ENCODE measurements at places on chromosomes 6 and 20. TPM values are rescaled to one million over a fixed set of nuclear protein-coding genes. Genes with fewer than 3 reads are reported as not detected.

ENPP1 gene
- polyA plus RNA-seq, result 25.9 TPM

NKX2-4 gene
- not detected for polyA plus RNA-seq

DNA sequence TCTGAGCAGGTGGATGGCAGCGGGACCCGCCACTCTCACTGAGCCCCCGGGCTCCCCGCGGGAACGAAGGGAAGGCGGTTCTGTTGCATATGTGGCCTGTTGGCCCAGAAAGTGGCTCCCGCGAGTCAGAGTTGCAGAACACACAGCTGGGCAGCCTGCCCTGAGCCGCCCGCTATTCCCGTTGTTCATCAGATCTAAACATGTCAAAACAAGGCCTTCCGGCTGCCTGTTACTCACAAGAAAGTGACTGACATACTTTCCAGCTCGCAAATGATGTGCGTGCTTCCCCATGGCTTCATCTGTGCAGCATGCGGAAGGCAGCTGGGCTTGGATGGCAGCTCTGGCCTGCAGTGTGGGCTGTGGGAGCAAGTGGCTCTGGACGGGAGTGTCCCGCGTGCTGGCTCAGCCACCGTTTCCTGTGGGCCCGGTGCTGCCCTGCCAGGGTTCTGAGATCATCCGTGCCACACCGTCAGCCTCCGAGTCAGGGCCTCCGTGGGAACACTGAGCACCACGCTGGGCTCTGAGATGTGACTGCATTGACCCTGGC lies 227.3 kb downstream of the ERMARD start:
- no peak for DNase-seq

DNA sequence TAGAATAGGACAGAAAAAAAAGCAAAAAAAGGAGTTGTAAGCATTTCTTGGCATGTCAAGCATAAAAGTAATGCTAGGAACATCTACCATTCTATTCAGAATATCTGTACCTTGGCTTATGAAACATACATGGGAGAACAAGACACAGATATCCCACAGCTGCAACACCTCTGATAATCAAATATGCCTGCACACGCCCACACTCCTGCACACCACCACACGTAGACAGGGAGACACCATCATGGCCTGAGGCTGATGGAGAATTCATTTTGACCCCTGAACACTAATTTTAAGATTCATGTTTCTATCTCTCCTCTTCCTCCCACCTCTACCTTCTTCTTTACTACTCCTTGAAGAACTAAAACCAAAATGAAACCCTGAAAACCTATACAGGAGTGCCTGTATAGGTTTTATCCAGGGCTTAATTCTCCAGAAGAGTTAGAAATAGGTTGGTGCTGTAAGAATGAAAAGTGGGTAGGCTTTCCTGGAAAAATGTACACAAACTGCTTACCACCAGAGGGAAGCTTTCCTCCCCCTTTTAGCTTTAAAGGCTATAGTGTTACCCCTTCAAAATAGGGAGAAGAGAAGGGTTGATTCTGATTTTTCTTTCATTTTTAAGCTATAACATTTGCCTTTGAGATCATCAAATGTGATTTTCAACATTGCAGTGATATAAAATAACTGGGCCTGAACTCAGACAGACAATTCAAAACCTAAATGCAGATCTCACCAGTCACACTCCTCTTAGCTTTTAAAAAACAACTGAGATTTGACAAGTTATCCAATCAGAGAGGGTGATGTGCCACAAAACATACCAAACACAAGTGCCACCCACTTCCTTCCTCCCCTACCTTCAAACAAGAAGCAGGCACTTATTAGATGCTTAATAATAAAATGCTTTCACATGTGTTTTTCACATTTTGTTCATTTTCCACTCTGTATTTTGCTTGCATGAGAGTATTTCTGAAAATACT lies 57.9 kb downstream of the ELOVL5 start:
- DNase-seq, result no peak

DNA sequence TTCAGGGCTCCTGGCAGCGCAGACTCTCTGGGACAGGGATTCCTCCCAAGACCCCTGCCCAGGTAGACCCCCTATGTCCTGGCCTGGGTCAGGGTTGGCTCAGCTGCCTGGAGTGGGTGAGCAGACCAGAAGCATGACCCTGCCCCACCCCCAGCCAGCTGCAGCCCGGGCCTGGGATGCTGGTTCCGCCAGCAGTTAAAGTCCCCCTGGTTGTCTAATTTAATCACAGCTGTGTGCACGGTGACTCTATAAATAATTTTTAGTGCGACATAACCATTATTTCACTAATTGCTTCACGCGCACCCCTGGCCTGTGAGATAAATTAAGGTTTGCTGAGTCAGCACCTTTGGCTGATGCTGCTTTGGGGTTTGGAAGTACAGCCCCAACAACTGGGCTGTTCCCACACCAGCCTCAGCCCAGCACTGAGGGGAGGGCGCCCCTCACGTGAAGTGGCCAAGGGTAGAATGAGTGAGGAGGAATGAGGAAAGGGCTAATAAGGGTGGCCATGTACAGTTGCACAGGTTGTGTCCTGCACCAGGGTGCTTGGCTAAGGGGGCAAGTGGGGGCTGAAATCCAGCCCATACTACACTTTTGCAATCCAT lies 26.1 kb upstream of the CDH22 start:
- no peak for DNase-seq

RAET1L gene
- not detected for polyA plus RNA-seq

DNA sequence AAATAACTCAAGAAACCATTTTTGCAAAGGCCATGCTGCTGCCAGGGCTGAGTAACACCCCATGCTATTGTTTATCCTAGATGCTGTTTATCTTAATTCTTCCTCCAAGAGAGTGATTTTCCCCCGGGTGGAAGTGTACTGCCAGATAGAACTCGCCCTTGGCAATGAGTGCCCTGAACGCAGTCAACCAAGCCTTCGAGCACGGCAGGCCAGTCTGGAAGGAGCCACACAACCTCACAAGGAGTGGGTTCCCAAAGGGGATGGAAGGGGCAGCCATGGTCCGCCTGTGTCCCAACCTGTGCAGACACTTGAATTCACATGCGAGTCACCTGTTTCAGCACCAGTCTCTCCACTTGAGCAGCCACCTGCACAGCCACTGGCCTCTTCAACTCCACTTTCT lies 31.9 kb downstream of the PNPLA1 start:
- no peak for DNase-seq

DNA sequence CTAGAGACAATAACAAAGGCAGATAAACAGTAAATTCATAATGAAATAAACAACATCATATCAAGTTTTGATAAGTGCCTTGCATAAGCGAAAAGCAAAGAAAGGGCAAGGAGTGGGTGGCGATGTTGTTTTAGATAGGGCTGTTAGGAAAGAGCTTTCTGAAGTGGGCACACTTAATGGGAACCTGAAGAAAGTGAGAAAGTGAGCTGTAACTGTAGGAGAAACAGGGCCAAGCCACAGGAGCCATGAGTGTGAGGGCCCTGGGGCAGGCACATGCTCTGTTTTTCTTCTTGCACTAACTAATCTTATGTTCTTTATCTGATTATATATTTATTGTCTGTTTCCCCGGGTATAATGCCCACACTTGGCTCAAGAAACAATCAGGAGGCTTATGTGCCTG lies 193.4 kb upstream of the SUPT3H start:
- DNase-seq, result no peak

ITPR3 gene
- 9.2 TPM for polyA plus RNA-seq

MYLK4 gene
- polyA plus RNA-seq, result 1.8 TPM

MCM8 gene
- polyA plus RNA-seq, result 25.7 TPM

HLA-B gene
- 99.6 TPM for polyA plus RNA-seq

- DNase-seq, result peak; percentile 46
These were observed 278.3 kb upstream of the PLCB4 start for GRCh38 chr20:8790442-8791074.

PLN gene
- 4.8 TPM for polyA plus RNA-seq

- DNase-seq, result no peak
These were observed 166.9 kb downstream of the MOXD1 start for GRCh38 chr6:132234356-132234755.

ZBP1 gene
- polyA plus RNA-seq, result not detected

DNA sequence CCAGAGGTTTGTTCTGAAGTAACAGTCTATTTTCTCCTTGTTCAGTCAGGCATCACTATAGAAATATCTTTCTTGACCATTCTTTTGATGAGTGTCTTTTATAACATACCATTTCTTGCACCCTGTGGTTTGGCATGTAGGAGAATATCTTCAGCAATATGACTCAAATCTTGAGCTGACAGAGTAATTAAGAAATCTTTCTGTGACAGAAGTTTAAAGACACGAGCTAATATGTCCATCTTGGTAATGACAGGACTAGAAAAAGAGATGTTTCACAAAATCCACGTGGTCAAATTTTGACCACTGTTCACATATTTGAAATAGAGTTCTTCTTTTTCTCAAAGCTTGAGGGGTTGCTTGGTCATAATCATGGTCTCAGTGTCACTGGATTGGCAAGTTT lies 149.9 kb downstream of the MYB start:
- no peak for DNase-seq

DNA sequence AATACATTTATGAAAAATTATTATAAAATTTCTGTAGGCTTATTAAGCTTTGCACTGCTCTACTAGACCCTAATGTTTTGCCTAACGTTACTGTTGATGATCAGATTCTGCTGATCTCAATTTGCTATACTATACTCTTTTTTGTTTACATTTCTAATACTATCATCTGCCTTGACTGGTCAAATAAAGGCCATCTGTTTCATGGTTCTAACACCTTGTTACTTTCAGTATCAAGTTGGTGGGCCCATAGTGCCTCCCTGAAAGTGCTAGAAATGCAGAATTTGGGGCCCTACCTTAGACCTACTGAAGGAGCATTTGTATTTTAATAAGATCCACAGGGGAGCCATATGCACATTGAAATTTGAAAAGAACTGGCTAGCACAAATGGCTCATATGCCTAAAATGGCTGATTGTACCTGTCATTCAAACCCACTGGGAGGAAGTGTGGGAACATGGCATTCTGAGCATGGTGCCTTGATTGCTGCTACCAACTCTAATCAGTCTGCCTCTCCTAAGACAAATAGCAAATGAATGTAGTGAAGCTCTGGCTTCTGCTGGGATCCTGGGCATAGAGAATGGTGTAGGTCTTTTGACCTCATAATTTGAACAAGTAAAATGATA lies 199.1 kb upstream of the BTBD3 start:
- no peak for DNase-seq

SMPDL3A gene
- polyA plus RNA-seq, result 13.7 TPM

DNA sequence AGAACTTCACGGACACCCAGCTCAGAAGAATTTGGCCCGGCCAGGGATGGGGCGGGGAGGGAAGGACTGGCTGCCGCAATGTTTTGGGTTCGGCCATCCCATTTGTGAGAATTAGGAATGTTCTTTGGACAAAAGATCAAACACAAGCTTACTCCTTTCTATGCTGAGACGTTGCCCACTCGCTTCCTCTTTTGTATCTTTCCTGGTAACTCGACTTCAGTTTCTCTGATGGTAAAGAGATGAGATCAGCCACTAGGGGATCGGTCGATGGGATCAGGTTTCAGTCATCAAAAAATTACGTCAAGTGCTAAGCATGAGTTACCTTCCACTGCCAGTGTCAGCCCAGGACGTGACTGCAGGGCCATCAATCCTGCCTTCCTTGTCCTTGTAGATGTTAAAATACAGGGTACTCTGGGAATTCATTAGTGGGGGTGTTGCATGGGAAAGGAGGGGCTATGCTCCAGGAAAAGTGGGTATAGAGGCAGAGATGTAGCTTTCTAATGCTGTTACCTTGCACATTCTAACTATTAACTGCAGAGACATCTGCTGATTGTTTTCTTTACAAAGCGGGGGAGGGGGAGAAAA lies 190.2 kb downstream of the TSHZ2 start:
- peak; percentile 88 for DNase-seq

DNA sequence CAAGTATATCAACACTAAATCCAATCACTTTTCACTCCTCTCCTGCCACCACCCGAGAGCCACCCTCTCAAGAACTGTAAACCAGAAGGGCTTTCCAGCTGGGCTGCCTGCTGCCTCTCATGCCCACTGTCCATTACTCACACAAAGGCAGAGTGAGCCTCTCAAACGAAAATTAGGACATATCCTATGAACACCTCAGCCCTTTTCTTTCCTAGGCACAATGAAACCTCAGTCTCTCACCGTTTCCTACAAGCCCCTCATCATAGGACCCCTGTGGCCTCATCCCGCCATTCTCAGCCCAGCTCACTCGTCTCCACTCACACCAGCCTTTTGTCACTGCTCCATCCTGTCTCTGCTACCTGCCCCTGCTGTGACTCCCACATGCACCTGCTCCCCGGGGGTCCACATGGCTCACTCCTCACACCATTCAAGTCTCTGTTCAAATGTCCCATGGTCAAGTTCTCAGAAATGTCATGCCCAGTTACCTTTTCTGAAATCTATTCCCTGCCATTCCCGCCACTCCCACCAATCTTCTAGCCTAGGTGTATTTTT lies 7.4 kb downstream of the HLA-F start:
- no peak for DNase-seq

DNA sequence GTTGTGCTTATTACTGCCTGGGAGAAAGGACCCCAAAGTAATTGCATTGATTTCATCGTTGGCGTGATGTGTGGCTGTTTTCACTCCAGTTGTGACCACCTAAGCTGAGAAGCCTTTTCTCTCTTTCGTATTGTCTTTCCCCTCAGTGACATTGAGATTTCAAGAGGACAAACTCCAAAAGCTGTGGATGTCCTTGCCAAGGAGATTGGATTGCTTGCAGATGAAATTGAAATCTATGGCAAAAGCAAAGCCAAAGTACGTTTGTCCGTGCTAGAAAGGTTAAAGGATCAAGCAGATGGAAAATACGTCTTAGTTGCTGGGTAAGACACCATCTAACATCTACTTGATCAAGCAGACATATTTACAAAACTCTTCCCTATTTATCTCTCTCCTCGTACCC lies 60.5 kb downstream of the MTHFD1L start:
- no peak for DNase-seq

DNA sequence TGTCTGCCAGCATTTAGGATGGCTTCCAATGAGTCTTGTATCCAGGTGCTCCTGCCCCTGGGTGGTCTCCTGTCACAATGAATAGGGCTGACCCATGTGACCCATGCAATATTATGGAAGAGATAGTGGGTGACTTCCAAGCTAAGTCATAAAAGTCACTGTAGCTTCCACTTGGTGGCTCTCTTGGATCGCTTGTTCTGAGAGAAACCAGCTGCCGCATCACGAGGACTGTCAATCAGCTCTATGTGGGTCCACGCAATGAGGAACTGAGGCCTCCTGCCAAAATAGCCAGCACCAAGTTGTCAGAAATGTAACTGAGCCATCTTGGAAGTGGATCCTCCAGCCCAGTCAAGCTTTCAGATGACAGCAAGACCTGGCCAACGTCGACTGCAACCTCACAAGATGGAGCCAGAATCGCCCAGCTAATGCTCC lies 14.9 kb upstream of the MATN4 start:
- no peak for DNase-seq

- DNase-seq, result no peak
These were observed 94.8 kb upstream of the CNKSR3 start for GRCh38 chr6:154605178-154605881.

C20orf202 gene
- polyA plus RNA-seq, result 0.43 TPM

ULBP3 gene
- 8.5 TPM for polyA plus RNA-seq

GRCh38 chr6:74250161-74250818 lies 554.3 kb downstream of the CD109 start:
- no peak for DNase-seq
